LHCN-M2 (cell line): ENCODE measurements at places on chromosomes 13 and 19. TPM values are rescaled to one million over a fixed set of nuclear protein-coding genes. Genes with fewer than 3 reads are reported as not detected.

DNA sequence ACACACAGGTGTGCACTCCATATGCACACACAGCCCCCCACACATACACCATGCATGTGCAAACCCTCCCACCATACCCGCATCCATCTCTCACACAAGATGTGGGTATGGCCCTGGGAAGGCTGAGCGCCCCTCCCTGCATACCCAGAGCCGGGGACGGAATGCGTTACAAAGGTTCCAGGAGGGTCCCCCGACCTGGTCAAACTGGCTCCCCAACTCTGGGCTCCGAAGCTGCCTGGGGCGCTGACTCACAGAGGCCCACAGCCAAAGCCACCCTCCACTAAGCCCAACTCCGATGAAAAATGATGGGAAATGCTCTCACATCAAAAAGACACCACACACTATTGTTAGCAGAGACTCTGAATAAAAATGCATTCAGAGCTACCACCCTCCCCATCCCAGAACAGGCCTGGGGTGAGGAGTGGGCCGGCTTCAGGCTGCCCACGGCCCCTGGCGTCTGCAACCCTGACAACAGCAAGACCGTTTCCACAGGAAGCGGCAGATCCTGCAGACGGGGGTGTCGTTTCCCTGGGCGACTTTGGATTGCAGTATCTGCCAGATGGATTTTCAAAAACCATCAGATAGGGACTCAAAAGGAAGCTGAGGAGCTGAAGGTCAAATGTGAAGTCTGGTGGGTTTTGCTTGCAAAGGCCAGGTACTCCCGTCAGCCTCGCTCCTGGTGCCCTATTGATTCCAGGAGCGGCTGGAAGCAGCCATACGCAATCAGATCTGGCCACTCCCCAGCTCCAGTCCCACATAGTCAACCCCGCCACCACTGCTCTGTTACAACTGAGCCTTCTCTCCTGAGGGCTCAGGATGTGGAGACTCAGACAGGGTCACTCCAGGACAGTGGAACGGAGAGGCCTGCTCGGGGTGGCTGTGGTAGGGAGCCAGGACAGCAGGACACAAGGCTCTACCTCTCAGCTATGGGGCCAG is 14.3 kb downstream of the PEPD start:
- DNase-seq: no peak

The SSC5D gene
- 0.34 and 0.45 TPM in 2 replicates for total RNA-seq

GRCh38 chr13:90947976-90948375 is 399.5 kb upstream of the MIR17HG start:
- no peak for DNase-seq

The KLF2 gene
- total RNA-seq: 2.8 and 5.2 TPM in 2 replicates
